ENCODE measurements at places on chromosomes 2 and 18. TPM values are rescaled to one million over a fixed set of nuclear protein-coding genes. Genes with fewer than 3 reads are reported as not detected.

The TEKT4 gene
- not detected for total RNA-seq

GRCh38 chr2:201220102-201220570, 37.2 kb downstream of the CASP10 start:
- no peaks in the 10 kb centered on the region for H3K36me3 ChIP-seq
- H3K4me3 ChIP-seq = no peak overlapping the region
- H3K4me1 ChIP-seq = no peaks in the 10 kb centered on the region
- no peak overlapping the region for H3K27ac ChIP-seq
- no peak for DNase-seq

DNA sequence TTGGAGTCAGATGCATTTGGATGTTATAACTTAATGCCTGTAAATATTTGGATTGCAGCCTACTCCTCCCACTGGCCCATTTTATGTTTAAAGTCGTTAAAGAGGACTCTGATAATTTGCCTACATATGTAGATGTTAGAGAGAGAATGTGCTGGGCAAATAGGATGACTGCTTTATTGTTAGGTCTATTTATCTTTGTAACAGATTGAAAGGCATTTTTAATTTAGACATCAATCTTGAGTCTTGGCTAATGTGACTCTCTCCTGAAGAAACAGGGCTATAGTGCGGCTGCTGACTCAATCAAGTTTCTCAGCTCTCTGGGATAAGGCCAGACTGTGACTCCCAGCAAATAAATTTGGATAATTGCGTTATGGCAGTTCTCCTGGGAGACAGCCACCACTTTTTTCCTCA, 1101.4 kb downstream of the CBLN2 start:
- no peaks in the 10 kb centered on the region for H3K4me1 ChIP-seq
- DNase-seq = no peak
- no peak overlapping the region for H3K27ac ChIP-seq
- no peaks in the 10 kb centered on the region for H3K27me3 ChIP-seq
- no peak overlapping the region for H3K4me3 ChIP-seq
- H3K36me3 ChIP-seq = no peaks in the 10 kb centered on the region

DNA sequence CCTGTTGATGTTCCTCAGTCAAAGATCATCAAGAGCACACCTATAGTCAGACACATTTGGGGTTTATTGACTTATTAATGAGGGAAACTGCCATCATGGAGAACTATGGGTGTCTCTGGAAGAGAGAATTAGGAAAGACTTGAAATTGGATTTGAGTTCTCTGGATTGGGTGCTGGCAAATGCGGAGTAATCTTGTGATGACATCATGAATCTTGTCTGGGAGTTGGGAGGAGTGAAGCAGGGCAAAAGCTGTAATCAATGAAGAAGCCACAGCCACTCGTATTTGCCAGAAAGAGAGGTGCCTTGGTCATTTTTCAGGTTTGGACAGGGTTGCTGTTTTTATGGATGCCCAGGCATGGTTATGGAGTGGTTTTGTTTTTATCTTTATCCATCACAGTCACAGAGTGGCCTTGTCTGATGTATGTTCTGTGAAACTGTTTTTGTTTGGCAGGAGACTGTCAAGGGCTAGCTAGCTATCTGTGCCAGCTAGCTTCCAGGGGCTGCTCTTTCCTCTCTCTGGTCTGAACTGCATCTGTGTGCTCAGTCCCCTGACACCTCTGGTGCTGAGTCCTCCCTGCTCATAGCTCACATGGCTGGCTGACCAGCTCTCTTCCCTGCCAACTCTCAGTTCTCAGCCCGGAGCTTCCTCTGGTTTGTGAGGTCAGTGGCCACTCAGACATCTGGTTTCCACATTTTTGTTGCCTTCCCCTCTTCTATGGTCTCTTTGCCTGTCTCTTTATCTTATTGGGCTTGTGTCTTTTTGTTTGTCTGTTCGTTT, 193.4 kb upstream of the RMP24 start:
- no peak overlapping the region for H3K4me3 ChIP-seq

DNA sequence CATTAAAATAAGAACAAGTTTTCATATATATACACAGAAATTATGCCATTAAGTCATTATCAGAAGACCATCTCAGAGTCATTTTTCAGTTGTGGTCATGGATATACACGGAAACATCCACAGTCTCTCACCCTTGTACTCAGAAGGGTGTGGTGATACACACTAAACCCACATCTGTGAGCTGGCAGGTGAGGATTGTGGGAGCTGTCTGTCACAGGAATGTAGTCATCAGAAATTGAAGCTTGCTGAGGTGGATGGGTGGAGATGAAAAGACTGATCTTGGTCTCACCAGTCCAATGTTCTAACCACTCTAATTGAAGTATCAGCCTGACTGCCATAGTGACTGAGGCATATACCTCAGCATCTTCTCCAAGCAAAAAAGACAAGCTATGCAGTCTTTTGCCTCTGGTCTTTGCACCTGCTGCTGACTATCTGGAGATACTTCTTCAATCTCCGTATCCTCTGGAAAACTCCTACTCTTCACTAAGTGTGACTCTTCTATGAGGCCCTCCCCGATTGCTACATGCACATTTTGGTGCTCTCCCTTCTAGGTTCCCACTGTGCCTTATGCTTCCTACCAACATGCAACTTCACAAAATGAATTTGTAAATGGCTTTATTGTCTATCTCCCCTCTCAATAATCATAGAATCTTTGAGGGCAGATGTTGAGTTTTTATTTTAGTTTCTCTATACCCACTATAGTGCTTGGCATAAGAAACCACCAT, 232.8 kb downstream of the DYM start:
- no peaks in the 10 kb centered on the region for H3K4me1 ChIP-seq
- H3K36me3 ChIP-seq = no peaks in the 10 kb centered on the region
- no peak overlapping the region for H3K4me3 ChIP-seq
- no peak for DNase-seq

DNA sequence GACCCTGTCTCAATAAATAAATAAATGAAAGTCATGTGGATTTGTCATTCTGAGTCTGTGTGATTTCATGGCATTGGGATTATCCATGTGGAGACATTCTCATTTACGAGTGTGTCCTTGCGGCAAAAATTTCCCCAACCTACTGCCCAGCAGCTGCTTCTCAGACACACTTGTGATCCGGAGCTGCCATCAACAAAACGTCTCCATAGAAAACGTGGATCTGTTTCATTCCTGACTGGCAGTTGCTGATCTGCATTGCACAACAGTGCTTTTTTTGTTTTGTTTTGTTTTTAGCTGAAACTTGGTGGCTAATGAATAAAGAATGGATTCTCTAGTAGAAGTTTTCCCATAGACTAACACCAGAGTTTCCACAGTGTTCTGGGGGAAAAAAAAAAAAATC, 74.7 kb downstream of the TGIF1 start:
- no peak for DNase-seq
- no peaks in the 10 kb centered on the region for H3K36me3 ChIP-seq
- no peaks in the 10 kb centered on the region for H3K27me3 ChIP-seq

- no peaks in the 10 kb centered on the region for H3K27me3 ChIP-seq
- H3K27ac ChIP-seq = no peak overlapping the region
- H3K4me3 ChIP-seq = no peak overlapping the region
Observed at GRCh38 chr2:236503100-236503499, 66.5 kb upstream of the ACKR3 start.
